Esophagus mucosa (tissue), 1 donor: ENCODE measurements at places on chromosomes 2 and 18. TPM values are rescaled to one million over a fixed set of nuclear protein-coding genes. Genes with fewer than 3 reads are reported as not detected.

DNA sequence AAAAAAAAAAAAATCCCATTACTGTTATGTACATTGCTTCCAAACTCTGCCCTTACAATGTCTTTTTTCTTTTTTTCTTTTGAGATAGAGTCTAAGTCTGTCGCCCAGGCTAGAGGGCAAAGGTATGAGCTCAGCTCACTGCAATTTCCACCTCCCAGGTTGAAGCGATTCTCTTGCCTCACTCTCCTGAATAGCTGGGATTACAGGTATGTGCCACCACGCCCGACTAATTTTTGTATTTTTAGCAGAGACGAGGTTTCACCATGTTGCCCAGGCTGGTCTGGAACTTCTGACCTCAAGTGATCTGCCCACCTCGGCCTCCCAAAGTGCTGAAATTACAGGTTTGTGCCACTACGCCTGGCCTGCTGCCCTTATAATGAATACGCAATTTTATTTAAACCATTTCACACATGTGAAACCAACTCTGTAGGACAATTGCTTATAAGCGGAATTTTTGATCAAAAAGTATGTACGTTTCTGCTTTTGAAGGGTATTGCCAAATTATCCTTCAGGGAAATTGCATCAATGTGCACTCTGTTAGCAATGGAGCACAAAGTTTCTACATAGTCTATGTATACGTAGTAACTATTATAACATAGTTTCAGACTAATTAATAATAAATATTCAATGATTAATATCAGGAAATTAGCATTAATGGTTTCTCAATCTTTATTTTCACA, 55.7 kb upstream of the ACTR3 start:
- peak; percentile 59 for ATAC-seq

- no peak for ATAC-seq
Measured at GRCh38 chr2:9167718-9168657, 38.6 kb upstream of the ASAP2 start.

DNA sequence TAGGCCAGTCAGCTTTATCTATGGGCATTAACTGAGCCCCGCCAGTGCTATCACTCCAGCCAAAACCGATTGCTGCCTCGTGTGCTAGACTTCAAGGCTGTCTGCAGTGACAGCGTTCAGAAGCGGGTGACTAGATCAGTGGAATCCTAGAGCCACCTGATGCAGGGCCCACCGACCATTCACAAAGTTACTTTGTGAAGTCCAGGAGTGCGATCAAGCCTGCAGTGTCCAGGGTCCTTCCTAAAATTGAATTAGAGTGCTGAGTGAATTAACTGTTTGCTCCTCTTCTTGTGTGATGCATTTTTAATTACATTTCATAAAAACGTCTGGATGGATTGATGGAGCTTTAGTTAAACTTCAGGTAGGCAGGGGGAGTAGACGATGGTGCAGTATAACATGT, 13.9 kb downstream of the PCARE start:
- ATAC-seq, result no peak

DNA sequence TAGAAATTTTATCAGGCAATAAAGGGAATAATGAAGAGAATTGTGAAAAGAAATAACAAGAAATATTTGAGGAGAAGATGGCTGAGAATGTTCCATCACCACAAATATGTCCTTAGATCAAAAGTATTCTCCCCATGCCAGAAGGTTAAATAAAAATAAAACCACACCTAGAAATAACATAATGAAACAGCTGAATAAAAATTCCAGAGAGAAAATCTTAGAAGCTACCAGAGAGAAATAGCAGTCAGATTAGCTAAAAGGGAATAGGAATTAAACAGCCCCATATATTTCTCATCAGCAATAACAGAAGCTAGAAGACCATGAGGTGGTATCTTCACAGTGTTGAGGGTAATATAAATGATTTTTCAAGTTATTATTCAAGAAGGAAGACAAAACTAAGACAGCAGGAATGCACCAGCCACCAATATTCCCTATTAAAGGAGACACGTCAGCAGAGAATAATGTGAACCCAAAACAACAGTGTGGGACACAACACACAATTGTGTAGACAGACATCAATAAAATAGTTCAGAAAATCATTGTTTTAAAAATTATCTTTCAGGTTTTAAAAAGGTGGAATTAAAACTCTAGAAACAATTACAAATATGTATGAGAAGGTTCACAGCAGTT, 82.0 kb upstream of the NEDD4L start:
- ATAC-seq, result no peak

DNA sequence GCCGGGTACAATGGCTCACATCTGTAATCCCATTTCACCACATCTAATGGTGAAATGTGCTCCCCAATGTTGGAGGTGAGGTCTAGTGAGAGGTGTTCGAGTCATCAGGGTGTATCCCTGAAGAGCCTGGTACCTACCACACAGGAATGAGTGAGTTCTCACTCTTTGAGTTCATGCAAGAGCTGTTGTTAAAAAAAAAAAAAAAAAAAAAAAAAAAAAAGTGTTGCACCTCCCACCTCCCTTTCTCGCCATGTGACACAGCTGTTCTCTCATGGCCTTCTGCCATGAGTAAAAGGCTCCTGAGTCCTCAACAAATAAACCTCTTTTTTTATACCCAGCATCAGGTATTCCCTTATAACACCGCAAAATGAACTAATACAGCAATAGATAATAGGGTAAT, 106.3 kb downstream of the C2orf74 start:
- peak; percentile 86 for ATAC-seq

- ATAC-seq, result no peak
Measured at GRCh38 chr18:26417190-26417589, 131.2 kb downstream of the KCTD1 start.

GRCh38 chr2:202432776-202433175, 56.6 kb downstream of the BMPR2 start:
- ATAC-seq, result no peak

- no peak for ATAC-seq
Measured at GRCh38 chr18:80168346-80168745, 59.3 kb downstream of the ADNP2 start.

GRCh38 chr2:33094303-33094702, 147.6 kb downstream of the LTBP1 start:
- ATAC-seq, result no peak

DNA sequence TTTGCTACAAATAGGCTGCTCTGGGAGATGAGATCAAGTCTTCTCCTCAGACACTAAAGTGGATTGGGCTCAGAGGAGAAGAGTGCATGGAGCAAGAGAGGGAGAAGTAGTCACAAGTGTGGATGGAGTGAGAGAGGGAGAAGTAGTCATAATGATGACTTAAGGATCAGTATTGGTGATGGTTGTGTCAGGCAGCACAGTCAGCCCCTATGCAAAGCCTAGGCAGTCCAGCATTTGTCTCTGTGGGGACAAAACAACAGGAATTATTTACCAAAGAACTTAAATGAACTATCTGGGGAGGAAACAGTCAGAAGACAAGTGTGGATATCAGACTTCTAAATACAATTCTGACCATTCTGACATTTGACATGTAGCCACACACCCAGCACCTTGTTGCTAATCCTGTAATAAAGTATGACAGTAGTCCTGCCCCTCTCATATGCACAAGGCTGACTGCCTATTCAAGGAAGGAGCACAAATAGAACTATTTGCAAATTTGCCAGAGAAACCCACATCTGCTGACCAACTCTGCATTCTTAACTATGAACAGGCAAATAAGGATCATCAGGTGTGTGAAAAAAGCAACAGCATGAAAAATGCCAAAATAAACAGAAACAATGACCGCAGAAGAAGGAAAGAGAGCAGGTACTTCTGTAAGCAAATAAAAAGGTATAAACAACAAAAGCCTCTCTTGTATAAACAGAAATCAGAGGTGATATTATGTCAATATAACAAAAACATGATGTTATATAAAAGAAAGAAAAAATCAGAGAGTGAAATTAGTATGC, 1597.9 kb upstream of the ACVR2A start:
- ATAC-seq, result no peak

DNA sequence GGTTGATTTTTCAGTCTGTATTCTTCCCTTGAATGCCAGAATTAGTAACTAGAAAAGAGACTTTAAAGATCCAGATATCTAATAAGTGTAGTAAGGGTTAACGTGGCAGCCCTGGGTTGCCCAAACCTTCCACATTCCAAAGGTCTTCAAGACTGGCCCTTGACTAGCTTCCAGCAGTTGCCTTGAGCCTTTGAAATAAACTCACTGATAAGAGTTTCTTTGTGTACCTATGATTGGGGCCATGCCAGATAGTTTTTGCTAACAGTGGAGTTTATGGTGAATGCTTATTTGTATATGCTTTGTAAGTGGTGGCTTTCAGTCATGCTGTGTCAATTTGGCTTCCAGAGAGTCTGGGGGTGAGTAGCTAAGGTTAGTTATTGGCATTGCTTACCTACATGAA, 722.3 kb downstream of the RNF144A start:
- no peak for ATAC-seq

GRCh38 chr2:65343386-65343785, 89.0 kb downstream of the SPRED2 start:
- no peak for ATAC-seq

GRCh38 chr2:172131713-172132555, 29.2 kb upstream of the DLX2 start:
- ATAC-seq, result no peak

DNA sequence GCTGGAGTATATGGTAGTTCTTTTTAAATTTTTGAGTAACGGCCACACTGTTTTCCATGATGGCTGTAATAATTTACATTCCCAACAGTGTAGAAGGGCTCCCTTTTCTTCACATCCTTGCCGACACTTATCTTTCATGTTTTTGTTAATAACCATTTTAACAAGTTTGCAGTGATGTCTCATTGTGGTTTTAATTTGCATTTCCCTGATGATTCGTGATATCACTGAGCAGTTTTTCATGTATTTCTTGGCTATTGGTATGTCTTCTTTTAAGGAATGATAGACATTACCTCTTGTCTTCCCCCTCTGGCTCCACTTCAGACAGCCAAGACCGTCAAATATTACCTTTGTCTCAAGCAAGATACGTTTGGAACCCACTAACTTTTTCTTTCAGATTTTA, 371.1 kb upstream of the NRP2 start:
- ATAC-seq, result no peak

DNA sequence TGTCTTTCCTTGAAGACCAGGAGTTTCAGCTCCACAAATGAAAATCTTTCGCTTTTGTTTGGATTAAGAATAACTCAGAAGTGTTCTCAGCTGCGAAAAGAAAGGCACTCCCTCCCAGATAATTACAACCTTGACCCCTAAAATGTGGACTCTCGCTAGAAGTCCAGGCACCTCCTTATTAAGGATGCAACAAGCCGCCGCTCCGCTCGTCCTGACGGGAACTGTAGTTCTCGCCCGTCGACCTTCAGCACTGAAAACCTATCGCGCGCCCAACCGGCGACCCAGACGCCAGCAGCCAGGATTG, 559 bp downstream of the IMMT start:
- no peak for ATAC-seq

GRCh38 chr2:165874445-165875039, 79.0 kb downstream of the TTC21B start:
- peak; percentile 90 for ATAC-seq

- ATAC-seq, result peak; percentile 83
Measured at GRCh38 chr2:85470850-85471800, 52.6 kb downstream of the SH2D6 start.

DNA sequence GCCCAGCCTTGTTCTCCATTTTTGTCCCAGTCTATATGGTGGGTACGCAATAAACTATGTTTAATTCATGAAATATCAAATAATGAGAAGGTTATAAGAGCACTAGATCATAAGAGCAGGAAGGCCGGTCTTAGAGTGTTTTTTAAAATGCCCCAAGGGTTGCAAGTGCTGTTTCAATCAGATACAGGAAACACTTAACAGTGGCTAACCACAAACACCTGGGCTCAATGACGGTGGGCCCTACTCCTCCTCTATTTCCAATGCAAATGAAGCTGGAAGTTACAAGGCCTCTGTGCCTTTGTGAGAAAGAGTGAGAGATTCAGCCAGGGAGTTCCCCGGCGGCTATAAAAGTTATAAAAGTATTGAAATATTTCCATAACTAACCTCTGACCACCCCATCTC, 18.9 kb upstream of the WDR33 start:
- peak; percentile 59 for ATAC-seq

GRCh38 chr2:209473930-209474419, 50.1 kb downstream of the MAP2 start:
- peak; percentile 38 for ATAC-seq

DNA sequence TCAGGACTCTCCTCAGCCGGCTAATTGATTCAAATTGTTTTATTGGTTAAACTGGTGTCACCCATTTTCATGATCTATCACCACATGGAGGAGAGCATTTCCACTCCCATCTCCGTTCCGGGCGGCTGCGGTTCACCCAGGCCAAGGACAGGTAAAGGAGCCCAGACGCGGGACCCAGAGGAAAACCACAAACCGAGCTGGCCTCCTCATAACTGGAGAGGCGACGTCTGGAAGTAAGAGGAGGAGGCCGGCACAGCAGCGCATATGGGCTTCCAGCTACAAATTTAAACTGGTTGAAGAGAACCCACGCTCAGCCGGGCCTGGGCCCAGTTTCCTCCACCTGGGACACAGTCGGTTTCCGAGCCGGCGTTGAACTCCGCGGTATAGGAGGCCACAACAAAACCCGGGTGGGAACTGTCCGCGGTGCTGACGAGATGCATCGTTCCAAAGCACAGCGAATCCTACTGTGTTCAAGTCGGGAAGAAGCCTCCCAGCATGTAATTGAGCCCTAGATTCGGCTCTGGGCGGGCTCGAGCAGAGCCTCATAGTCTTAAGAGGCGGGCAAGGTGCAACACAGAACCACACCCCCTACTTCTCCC, 3.0 kb upstream of the SKOR2 start:
- peak; percentile 46 for ATAC-seq

GRCh38 chr2:47211497-47212011, 56.4 kb upstream of the STPG4 start:
- ATAC-seq, result no peak

GRCh38 chr2:85221067-85221691, 88.0 kb downstream of the TCF7L1 start:
- no peak for ATAC-seq

GRCh38 chr2:146879882-146880281, 964.9 kb upstream of the ACVR2A start:
- ATAC-seq, result no peak

DNA sequence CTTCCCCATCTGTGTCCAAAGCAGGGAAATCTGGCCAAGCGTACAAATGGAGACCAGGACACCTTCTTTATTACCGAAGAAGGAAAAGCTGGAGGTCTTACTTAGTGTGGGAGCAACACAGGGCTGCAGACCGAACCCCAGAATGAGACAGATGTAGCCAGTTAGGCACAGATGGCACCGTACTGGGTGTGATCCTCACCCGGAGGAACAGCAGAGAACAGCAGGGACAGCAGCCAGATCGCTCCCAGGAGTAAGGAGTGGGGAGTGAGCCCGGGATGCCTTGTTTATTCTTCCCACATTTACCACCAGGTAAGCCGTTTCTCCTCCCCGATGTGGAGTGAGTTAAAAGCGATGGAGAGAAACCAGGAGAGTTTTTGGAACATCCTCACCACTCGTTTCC, 150.7 kb upstream of the SPRED2 start:
- peak; percentile 20 for ATAC-seq

- ATAC-seq, result no peak
Measured at GRCh38 chr2:182110347-182110746, 124.7 kb downstream of the PPP1R1C start.

GRCh38 chr2:63614448-63614968, 25.7 kb downstream of the MDH1 start:
- no peak for ATAC-seq

The GPBAR1 gene
- total RNA-seq, result not detected

The LYG1 gene
- total RNA-seq, result 0.20 TPM

The NXPH2 gene
- not detected for total RNA-seq

The CDH19 gene
- total RNA-seq, result 0.24 TPM

The ZNF532 gene
- 28.3 TPM for total RNA-seq

The CYP27A1 gene
- 4.9 TPM for total RNA-seq

The CTAGE1 gene
- not detected for total RNA-seq

The IL36A gene
- total RNA-seq, result 167 TPM

The TMEM198 gene
- total RNA-seq, result 1.2 TPM

The RFTN2 gene
- 1.5 TPM for total RNA-seq

The VSNL1 gene
- total RNA-seq, result 65.6 TPM
